SJSA1 (cell line): ENCODE measurements at places on chromosomes 4 and X. TPM values are rescaled to one million over a fixed set of nuclear protein-coding genes. Genes with fewer than 3 reads are reported as not detected.
A peak's percentile ranks its signal among the peaks of the same experiment; 100 is the strongest.

GRCh38 chrX:124250835-124251437, 81.5 kb upstream of the TEX13D start:
- H3K27ac ChIP-seq, result no peak overlapping the region
- no peaks in the 10 kb centered on the region for H3K36me3 ChIP-seq
- H3K27me3 ChIP-seq, result no peaks in the 10 kb centered on the region
- no peak for DNase-seq

- peaks cover 4% of the 10 kb centered on the region; the same call in 1 of the 2 replicates for H3K27me3 ChIP-seq
- no peaks in the 10 kb centered on the region for H3K4me1 ChIP-seq
- H3K36me3 ChIP-seq, result no peaks in the 10 kb centered on the region
- no peak overlapping the region for H3K4me3 ChIP-seq
Observed at GRCh38 chr4:82599336-82599735, 37.5 kb upstream of the TMEM150C start.

DNA sequence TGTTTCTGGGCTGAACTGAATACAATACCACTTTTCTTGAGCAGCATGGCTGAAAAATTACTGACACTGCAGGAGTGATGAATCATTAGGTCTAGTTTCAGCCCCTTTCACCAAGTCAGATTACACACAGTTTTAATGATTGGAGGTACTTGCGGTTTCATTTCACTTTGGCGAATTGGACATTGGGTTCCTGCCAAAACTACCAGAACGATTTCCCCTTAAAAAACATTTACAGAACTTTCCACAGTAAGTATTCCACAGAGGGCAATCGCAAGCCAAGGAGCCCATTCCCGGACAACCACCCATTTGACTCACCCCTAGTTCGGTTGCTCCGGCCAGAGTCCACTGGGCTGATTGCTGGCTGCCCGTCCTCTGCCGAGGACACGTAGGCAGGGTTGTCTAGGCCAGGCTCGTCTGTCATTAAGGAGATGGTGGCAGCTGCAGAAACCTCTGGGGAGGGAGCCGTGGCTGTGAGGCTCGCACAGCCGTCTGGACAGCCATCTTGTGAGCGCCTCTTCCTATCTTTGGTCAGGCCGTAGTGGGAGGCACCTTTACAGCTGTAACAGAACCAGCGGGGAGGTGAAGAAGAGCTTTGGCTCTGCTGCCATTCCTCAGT, 83.5 kb downstream of the LNX1 start:
- peak overlapping the region; percentile 20 for H3K27ac ChIP-seq
- H3K4me1 ChIP-seq, result peaks cover 17% of the 10 kb centered on the region
- peak overlapping the region; percentile 19 for H3K4me3 ChIP-seq
- peak; percentile 49 for DNase-seq
- no peaks in the 10 kb centered on the region for H3K36me3 ChIP-seq

The HTR2C gene
- not detected in 2 replicates for total RNA-seq

DNA sequence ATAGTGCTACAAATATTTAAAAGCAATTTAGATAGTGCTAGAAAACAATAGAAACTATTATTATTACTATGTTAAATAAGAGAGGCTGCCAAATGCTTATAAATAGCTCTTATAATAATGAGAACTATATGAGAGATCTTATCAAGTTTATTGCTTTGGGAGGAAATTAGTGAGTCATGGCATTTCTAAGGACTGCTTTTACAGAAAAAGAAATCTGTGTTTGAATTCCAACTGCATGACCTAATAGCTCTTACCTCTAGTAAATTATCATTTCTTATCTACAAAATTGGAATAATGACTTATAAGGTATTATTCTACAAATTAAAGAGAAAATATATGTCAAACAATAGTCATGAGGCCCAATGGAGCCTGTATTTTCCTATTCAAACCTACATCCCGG, 177.2 kb downstream of the GABRG1 start:
- H3K4me3 ChIP-seq, result no peak overlapping the region
- no peak overlapping the region for H3K27ac ChIP-seq
- H3K4me1 ChIP-seq, result no peaks in the 10 kb centered on the region

The BRS3 gene
- total RNA-seq, result not detected in 2 replicates
